ENCODE measurements at places on chromosomes 2 and 18.
A peak's percentile ranks its signal among the peaks of the same experiment; 100 is the strongest.

- no peak for DNase-seq
Observed at GRCh38 chr2:152716805-152717227, 445 bp downstream of the PRPF40A start.

DNA sequence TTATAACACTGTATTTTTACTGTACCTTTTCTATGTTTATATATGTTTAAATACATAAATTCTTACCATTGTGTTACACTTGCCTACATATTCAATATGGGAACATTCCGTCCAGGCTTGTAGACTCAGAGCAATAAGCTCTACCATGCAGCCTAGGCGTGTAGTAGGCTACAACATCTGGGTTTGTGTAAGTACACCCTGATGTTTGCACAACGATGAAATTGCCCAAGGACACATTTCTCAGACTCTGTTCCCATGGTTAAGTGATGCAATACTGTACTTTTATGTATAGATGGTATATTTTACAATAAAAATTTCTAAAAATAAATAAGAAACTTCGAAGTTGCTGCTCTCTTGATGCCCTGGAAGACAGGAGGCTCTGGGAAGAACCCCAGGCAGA lies 38.4 kb downstream of the YPEL5 start:
- DNase-seq = no peak

GRCh38 chr2:115400940-115401339 lies 958.5 kb downstream of the DPP10 start:
- DNase-seq = no peak

- DNase-seq = peak; percentile 7
Observed at GRCh38 chr2:134258684-134259388, 5.0 kb downstream of the MGAT5 start.

DNA sequence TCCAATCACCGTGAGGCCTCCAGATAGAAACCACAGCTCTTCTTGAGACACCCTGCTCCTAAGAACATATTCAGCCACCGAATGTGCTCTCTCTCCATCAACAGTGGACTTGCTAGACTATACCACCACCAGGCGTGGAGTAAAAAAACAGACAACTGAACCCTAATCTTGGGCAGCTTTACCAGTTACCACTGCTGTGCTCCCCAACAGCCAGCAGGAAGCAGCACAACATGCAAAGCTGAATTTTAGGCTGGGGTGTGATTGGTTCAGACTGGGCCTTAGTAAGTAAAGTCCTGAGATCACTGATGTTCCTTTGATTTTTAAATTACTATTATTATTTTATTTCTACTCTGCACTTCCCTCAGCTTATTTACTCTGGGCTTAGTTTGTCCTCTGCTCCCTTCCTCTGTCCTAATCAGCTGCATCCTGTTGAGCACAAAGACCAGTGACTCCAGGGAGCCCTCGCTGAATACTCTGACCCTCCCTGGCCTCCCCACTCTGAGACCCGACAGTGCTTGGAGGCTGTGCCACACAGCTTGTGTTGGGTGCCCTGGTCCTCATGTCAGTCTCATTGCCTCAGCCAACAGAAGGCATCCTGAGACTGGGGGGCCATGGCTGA lies 21.9 kb downstream of the MRPL35 start:
- DNase-seq = no peak

GRCh38 chr2:217732992-217733391 lies 269.8 kb downstream of the TNS1 start:
- no peak for DNase-seq

DNA sequence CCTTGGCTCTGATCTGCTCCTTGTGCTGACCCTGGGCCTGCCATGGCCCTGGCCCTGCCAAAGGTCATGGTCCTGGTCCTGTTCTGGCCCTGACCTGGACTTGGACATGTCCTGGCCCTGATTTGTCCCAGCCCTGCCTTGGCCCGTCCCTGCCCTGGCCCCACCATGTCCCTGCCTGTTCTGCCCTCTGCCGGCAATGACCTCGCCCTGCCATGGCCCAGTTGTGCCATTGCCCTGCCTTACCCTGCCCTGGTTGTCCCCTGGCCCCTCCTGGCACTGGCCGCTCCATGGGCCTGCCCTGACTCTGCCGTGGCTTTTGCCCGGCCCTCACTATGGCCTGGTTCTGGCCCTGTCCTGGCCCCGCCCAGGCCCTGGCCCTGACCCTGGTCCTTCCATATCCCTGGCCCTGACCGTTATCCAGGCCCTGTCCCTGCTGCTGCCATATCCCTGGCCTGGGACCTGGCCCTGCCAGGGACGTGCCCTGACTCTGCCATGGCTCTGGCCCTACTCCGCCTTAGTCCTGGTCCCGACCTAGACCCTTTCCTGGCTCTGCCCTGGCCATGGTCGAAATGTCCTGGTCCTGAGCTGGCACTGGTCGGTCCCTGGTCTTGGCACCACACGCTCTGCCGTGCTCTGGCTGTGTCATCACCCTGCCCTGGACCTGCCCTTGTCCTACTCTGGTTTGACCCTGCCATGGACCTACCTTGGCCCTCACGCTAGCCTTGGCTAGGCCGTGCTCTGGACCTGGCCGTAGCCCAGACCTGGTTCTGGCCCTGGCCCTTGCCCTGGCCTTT lies 6.8 kb upstream of the ANKRD62 start:
- DNase-seq = no peak

GRCh38 chr18:54843314-54843713 lies 15.0 kb downstream of the RAB27B start:
- DNase-seq = no peak

DNA sequence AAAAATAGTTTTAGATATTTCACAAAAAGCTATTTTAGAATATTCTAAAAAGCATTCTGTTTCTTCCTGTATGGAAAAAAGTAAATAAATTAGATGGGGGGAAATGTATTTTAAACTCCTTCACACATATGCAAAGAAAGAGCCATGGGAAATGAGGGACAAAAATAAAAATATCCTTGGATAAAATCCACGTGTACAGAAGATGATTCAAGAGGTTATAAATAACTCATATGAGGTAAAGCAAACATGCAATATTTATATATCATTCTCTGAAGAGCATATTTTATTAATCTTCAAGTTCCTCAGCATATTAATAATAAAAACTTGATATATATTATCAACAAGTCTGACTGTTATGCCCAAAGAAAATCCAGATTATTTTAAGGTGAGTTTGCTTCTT lies 8.8 kb upstream of the GFPT1 start:
- DNase-seq = no peak

- peak; percentile 30 for DNase-seq
Observed at GRCh38 chr2:241064008-241064801, 37.9 kb downstream of the MTERF4 start.

DNA sequence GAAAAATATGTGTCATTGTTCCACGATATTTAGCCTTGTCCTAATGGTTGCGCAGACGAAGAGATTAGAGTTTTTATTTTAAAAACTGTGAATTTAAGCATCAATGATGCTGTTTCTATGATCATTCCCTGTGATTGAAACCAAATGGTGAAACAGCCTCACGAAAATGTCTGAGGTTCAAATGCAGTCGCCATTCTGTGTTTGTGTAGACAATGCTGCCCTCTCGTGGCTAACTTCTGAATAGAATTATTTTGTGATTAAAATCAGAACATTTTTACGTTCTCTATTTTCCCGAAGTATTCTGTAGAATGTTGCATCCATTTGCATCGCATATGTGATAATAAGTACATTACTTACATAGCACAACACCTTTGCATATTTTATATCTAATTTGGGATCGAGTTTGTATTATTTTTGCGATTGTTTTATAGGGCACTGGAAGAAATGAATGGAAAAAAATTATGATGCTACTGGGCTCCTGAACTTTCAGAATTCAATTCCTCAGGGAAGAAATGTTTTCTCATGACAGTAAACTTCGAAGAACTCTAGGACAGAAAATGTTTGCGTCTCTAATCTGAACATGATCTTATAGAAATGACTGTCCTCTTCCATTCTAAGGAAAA lies 54.8 kb upstream of the CREB1 start:
- peak; percentile 20 for DNase-seq

GRCh38 chr2:162172802-162173370 lies 20.8 kb upstream of the GCG start:
- DNase-seq = no peak

GRCh38 chr2:54597153-54597848 lies 126.2 kb upstream of the EML6 start:
- DNase-seq = peak; percentile 50

DNA sequence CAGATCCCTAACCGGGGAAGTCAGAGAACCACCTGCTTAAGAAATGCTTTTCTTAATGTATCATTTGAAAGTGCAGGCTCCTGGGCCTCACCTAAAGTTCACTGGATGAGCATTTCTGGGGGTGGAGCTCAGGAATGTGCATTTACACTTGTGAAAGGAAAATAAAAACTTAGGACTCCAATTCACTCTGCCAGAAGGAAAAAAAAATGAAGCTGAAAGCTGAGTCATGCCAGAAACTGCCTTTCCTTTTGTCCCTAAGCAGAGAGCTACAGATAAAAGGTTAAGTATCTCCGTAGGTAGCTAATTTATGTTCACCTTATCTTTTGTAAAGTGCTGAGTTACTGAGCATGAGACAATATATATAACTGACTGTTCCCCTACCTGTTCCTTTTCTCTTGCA lies 229.5 kb upstream of the MEX3C start:
- DNase-seq = no peak

GRCh38 chr2:85002534-85002933 lies 31.6 kb downstream of the KCMF1 start:
- no peak for DNase-seq

DNA sequence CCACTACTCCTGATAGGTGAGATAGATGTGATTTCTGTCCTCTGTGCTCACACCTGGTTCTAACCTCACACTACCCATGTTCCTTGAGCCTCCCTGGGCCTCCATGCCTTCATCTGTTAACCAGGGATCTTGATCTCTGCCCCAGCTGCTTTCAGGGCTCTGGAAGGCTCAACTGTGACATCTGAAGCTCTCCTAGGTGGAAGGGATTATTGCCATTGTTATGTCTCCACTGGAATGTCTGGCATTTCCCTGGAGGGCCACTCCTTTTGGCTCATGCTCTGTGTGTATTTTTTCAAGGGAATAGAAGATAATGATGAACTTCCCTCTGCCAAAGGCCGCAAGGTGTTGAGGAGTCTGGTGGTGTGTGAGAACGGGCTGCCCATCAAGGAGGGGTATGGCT lies 41.2 kb downstream of the PCARE start:
- no peak for DNase-seq

DNA sequence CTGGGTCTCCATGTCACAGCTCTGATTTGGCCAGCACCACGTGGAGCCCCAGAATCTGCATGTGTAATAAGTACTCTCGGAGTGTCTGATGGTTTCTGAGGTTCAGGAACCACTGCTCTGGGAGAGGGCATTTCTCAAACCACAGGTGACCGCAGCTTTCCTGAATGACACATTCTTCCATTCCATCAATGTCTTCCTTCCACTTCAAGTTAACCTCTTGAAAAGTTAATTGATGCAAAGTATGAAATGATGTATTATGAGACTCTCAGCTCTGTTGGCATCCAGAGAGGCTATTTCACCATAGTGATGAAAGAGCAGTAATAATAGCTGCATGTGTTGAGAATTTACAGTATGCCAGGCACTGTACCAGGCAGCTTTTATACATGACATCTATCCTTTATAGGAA lies 61.3 kb upstream of the CRIM1 start:
- no peak for DNase-seq

- DNase-seq = no peak
Observed at GRCh38 chr2:47069628-47070154, 85.4 kb downstream of the STPG4 start.

GRCh38 chr2:15313657-15314056 lies 247.5 kb downstream of the NBAS start:
- no peak for DNase-seq

DNA sequence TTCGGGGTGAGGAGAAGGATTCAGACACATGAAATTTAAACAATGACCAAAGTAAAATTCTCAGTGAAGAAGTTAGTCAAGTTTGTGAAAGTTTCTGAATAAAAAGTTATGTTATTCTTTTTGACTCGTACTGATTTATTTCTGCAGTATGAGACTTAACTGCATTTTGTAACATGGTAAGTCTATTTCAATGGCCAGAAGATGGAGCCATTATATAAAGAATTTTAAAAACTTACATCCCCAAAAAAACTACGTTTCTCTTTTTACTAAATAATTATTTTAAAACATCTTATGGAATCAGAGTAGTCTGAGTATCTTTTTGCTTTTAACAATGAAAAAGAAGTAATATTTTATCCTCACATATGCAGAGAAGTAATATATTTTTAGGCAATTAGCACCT lies 51.4 kb upstream of the SCN1A start:
- no peak for DNase-seq

DNA sequence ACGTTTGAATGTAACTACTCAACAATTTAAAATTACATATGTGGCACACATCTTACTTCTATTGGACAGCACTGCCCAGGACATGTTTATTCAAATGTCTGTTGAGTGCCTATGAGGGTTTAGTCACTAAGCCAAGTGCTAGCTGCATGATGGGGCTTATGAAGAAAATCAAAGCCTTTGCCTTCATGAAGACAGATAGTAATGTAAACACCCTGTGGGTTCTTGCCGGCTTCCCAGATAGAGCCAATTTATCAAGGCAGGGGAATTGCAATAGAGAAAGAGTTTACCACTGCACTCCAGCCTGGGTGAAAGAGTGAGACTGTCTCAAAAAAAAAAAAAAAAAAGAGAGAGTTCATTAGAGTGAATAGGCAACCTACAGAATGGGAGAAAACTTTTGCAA lies 43.7 kb upstream of the NEB start:
- no peak for DNase-seq

DNA sequence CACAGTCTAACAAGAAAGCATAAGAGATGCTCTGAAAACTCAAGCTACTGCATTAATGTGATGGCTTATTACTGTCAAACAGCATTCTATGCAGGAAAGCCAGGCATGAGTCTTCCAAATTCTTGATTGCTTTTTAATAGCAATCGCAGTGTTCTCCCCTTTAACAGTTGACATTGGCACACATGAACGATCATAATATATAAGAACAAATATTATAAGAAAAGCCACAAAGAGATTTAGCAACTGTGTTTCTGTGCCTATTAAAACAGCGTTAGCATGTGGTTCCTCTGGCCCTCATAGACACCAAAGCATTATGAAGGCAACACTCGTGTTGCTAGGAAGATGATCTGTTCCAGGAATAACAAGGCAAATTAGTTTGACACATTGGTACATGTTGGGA lies 245.0 kb downstream of the ACKR3 start:
- DNase-seq = no peak

DNA sequence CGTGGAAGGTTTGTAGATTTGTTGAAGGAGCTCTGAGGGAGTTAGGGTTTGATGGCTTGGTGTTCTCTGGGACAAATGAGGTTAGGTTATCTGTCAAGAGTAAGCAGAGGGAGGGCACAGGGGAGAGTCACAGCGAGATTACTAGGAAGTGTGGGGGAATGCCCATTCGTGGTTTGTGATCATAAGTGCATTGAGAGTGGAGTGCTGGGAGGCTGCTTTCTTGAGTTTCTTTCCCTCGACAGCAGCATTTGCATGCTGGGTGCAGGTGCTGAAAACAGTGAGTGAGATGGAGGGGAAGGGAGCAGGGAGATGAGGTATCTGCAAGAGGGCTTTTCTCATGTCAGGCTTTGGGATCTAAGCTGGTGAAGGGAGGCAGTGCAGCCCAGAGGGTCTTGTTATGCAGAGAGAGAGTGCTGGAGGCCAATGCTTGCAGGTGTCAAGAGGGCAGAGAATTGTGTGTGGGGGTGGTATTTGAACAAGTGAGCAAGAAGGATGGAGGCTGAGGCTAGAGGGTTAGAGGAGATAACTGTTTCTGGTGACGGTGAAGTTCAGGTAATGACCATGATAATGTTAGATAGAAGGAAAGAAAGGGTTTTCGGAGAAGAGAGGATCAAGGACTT lies 8.8 kb downstream of the RALB start:
- DNase-seq = no peak
